Progenitor cell of endocrine pancreas (in vitro differentiated cells): ENCODE measurements at places on chromosomes 16 and 17.

DNA sequence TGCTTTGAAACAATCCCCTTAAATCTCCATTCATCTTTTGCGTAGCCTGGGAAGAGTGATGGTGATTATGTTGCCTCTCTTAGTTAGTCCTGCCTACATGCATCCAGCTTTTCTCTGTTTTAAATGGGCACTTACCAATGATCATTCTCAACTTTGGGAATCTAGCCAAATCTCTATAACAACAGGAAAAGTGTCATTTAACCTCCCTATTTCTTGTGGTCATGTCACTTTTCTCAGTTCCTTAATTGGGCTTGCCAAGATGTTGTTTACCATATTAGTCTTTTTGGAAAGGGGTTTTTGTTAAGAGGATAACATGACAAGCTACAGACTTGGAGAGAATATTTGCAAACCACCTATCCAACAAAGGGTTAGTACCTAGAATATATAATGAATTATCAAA lies 15.6 kb upstream of the CLEC10A start:
- H3K27me3 ChIP-seq = peaks cover 12% of the 10 kb centered on the region
- no peak overlapping the region for H3K27ac ChIP-seq
- no peak for DNase-seq

DNA sequence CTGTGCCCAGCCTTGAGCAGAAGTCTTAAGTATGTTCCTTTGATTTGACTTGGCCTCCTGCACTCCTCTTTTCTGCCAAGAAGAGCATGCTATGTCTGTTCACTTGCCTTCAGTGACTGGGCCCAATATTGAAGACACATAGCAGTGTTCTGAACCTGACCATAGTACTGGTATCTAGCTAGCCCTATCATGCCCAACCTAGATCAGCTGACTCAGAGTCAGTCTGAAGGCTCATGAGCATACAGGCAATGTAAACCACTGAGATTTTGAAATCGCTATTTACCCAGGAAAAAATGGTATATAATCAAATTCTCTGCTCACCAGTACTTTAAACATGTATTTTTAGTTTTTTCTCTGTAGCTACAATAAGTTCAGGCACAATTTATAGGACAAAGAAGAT lies 129.4 kb downstream of the TANC2 start:
- H3K4me3 ChIP-seq = no peak overlapping the region
- H3K27ac ChIP-seq = no peak overlapping the region
- no peak for DNase-seq

DNA sequence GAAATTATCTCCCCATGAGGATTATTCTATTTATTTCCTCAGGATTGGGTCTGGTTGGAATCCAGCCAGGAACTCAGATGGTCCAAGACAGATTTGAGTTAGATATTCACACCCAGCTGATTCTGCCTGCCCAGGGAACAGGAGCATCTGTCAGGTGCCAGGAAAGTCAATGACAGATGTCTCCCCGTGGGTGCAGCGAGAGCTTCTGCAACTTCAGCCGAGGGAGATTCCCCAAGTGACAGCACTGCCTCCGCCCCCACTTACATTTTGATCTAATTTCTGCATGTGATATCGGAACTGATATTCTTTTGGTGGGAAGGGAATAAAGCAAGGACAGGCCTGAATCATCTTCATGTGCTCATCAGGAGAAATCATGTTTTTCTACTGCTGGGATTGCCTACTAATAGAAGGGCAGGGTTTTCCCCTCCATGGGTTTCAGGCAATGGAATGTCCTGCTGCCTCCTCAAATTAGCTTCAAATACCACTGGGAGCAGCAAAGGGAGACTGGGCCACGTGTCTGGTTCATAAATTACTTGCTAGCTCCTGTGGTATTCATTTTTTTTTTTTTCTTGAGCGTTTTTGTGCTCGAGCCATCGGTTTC lies 15.7 kb upstream of the DHX8 start:
- no peaks in the 10 kb centered on the region for H3K36me3 ChIP-seq
- H3K27me3 ChIP-seq = peaks cover 2% of the 10 kb centered on the region
- no peak for DNase-seq
- no peak overlapping the region for H3K4me3 ChIP-seq
- peaks cover 5% of the 10 kb centered on the region for H3K4me1 ChIP-seq

- H3K4me1 ChIP-seq = no peaks in the 10 kb centered on the region
- no peaks in the 10 kb centered on the region for H3K27me3 ChIP-seq
- no peak for DNase-seq
- H3K27ac ChIP-seq = no peak overlapping the region
- peaks cover 23% of the 10 kb centered on the region for H3K36me3 ChIP-seq
Measured at GRCh38 chr16:68319185-68319908, 8.5 kb downstream of the PRMT7 start.

GRCh38 chr16:79287424-79287917 lies 313.1 kb downstream of the MAF start:
- peaks cover 7% of the 10 kb centered on the region for H3K27me3 ChIP-seq
- H3K4me3 ChIP-seq = no peak overlapping the region
- H3K36me3 ChIP-seq = no peaks in the 10 kb centered on the region
- DNase-seq = no peak
- peaks cover 11% of the 10 kb centered on the region for H3K4me1 ChIP-seq
